Heart left ventricle (tissue), 16 donors: ENCODE measurements at places on chromosomes 4 and X. TPM values are rescaled to one million over a fixed set of nuclear protein-coding genes. Genes with fewer than 3 reads are reported as not detected.

GRCh38 chr4:144494280-144494679 is 151.7 kb upstream of the HHIP start:
- H3K4me1 ChIP-seq: no peaks in the 10 kb centered on the region
- H3K27me3 ChIP-seq: no peaks in the 10 kb centered on the region
- no peaks in the 10 kb centered on the region for H3K36me3 ChIP-seq
- no peak for DNase-seq
- H3K27ac ChIP-seq: no peak overlapping the region
- no peak overlapping the region for H3K4me3 ChIP-seq

The RAB33A gene
- total RNA-seq: 3.5 TPM

DNA sequence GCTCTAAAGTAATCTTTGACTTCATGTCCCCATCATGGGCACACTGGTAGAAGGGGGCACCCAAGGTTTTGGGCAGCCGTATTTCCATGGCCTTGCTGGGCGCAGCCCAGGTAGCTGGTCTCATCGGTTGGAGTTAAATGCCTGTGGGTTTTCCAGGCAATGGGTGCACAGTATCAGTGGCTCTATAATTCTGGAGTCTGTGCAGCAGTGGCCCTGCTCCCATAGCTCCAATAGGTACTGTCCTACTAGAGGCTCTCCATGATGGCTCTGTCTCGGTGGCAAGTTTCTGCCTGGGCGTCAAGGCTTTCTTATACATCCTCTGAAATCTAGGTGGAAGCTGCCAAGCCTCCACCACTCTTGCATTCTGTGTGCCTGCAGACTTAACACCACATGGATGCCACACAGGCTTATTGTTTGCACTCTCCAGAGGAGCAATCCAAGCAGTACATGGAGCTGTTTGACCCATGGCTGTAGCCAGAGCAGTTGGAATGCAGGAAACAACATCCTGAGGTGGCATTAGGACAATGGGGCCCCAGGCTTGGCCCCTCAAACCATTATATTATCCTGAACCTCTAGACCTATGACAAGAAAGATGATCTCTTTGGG is 60.5 kb upstream of the UGT8 start:
- no peak overlapping the region for H3K4me3 ChIP-seq
- H3K36me3 ChIP-seq: no peaks in the 10 kb centered on the region
- H3K27me3 ChIP-seq: no peaks in the 10 kb centered on the region
- H3K27ac ChIP-seq: no peak overlapping the region
- DNase-seq: no peak

The RHOXF2 gene
- not detected for total RNA-seq

The MAGED4B gene
- total RNA-seq: not detected

DNA sequence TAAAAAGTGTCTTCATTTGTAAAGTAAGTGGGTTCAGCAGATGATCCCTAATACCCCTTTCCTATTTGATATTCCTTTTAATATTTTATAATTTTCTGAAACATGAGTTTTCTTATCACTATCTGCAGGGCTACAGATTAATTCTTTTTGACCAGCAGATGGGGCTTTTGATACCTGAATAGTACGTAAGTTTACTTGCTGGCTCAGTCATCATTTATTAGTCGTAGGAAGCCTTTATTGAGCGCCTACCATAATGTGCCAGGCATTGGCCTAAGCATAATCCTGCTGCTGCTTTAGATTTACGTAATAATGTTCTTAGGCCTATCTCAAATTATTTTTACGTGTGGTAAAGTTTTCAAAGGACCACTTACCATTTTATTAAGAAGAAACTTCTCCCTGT is 33.1 kb downstream of the OSTC start:
- no peaks in the 10 kb centered on the region for H3K27me3 ChIP-seq
- no peak overlapping the region for H3K4me3 ChIP-seq
- no peaks in the 10 kb centered on the region for H3K4me1 ChIP-seq
- H3K27ac ChIP-seq: no peak overlapping the region

DNA sequence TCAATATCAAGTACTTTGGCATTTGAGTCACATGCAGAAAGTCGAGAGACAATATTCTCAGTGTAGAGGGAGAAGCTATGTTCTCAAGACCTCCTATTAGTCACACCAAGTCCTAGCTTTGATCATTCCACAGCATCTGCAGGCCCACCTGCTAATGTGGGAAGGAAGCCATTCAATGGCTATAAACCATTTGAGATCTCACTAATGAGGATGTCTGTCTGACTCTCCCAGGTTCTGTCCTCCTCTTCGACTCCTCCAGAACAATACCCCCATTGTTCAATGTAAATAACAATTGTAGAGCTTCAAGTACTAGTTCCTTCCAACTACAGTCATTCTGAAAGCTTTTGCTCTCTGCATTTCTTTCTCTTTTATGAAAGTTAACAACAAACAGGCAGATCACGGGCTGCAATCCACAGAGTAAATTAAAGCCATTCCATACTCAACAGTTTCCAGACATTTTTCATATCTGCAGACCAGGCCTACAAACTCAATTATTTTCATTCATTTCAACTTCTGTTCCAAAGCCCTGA is 140.2 kb upstream of the EDNRA start:
- H3K4me3 ChIP-seq: no peak overlapping the region
- no peaks in the 10 kb centered on the region for H3K36me3 ChIP-seq
- DNase-seq: no peak
- H3K27ac ChIP-seq: peak overlapping the region; percentile 41
- H3K4me1 ChIP-seq: no peaks in the 10 kb centered on the region
- no peaks in the 10 kb centered on the region for H3K27me3 ChIP-seq

DNA sequence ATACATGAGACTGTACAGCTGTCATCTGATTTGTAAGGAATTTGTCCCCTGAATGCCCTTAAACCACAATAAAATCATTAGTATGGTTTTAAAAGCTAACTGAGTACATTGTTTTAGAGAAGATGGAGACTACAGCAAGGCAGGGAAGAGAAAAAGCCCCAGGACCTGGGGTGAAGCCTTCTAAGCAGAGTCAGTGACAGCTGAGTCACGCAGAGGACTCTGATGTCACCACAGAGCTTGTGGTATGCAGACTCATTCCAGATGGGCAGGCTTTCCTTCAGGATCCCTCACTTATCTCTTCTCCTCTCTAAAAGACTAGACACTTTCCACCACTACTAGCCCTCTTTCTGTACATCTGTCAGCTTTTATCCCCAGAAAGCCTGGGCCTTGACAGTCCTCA is 97.1 kb upstream of the ATOH1 start:
- H3K27ac ChIP-seq: no peak overlapping the region
- DNase-seq: no peak
- H3K36me3 ChIP-seq: no peaks in the 10 kb centered on the region
- H3K27me3 ChIP-seq: no peaks in the 10 kb centered on the region

GRCh38 chr4:124596816-124597215 is 115.7 kb downstream of the ANKRD50 start:
- H3K27me3 ChIP-seq: no peaks in the 10 kb centered on the region
- no peaks in the 10 kb centered on the region for H3K36me3 ChIP-seq
- no peak for DNase-seq
- H3K27ac ChIP-seq: no peak overlapping the region
- H3K4me3 ChIP-seq: no peak overlapping the region

The CDKN2AIP gene
- total RNA-seq: 8.0 TPM

GRCh38 chr4:33911959-33912358 is 2332.4 kb downstream of the ARAP2 start:
- H3K4me1 ChIP-seq: no peaks in the 10 kb centered on the region
- no peaks in the 10 kb centered on the region for H3K27me3 ChIP-seq
- no peaks in the 10 kb centered on the region for H3K36me3 ChIP-seq
- H3K27ac ChIP-seq: no peak overlapping the region
- H3K4me3 ChIP-seq: no peak overlapping the region

DNA sequence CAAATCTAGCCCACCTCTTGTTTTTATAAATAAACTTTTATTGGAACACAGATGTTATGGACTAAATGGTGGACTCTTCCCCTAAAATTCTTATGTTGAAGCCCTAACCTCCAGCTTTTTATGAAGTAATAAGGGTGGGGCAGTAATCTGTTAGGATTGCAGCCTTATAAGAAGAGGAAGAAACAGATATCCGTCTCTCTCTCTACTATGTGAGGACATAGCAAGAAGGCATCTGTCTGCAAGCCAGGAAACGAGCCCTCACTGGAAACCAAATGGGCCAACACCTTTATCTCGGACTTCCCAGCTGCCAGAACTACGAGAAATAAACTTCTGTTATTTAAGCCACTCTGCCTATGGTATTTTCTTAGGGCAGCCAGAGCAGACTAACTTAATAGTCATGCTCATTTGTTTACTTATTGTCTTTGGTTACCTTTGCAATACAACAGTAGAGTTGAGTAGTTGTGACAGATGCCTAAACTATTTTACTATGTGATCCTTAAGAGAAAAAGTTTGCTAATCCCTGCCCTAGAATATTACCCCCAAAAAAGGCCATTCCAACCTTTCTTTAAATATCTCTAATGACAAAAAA is 67.4 kb downstream of the MANBA start:
- no peak overlapping the region for H3K4me3 ChIP-seq
- DNase-seq: no peak
- H3K4me1 ChIP-seq: no peaks in the 10 kb centered on the region
- H3K27me3 ChIP-seq: no peaks in the 10 kb centered on the region
- peaks cover 30% of the 10 kb centered on the region for H3K36me3 ChIP-seq

- no peak overlapping the region for H3K27ac ChIP-seq
- no peak for DNase-seq
- H3K27me3 ChIP-seq: no peaks in the 10 kb centered on the region
- H3K36me3 ChIP-seq: no peaks in the 10 kb centered on the region
Measured at GRCh38 chrX:79159800-79160199, 15.3 kb downstream of the GPR174 start.

DNA sequence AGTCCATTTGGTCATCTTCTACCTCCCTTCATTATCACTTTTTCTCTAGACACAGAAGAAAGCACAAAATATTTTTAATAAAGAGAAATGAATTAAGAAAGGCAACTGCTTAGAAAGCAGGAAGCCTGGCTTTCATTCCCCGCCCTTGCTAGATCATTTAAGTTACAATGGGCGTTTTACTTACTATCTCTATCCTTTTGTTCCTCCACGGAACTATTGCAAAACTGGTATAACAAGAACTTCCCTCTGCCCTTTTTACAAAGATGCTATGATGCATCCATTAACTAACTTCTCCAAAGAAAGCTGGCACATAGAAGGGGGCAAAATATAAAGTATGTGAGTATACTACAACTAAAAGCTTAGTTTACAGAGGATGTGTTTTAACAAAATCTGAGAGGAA is 434.5 kb upstream of the FTHL17 start:
- no peaks in the 10 kb centered on the region for H3K36me3 ChIP-seq
- no peak for DNase-seq
- H3K27ac ChIP-seq: no peak overlapping the region
- H3K4me1 ChIP-seq: no peaks in the 10 kb centered on the region

DNA sequence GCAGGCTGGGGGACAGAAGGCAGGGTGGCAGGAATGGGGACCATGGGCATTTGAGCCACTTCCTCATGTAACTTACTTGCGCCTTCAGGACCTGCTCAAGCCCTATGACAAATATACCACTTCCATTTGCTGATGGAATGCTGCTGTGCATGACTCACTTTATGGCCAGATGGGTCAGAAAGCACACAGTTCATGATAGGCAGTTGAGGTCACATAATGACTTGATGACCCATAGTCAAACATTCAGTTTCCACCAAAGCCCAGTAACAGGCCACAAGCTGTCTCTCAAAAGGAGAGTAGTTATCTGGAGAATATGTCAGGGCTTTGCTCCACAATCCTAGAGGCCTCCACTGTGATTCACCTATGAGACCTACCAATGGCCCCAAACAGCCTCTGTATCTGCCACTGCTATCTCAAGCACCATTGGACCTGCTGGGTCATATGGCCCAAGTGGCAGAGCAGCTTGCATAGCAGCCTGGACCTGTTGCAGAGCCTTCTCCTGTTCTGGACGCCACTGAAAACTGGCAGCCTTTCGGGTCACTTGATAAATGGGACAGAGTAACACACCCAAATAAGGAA is 5.3 kb upstream of the PAPSS1 start:
- H3K4me1 ChIP-seq: peaks cover 7% of the 10 kb centered on the region
- no peaks in the 10 kb centered on the region for H3K27me3 ChIP-seq
- no peaks in the 10 kb centered on the region for H3K36me3 ChIP-seq
- no peak overlapping the region for H3K4me3 ChIP-seq
- no peak overlapping the region for H3K27ac ChIP-seq

GRCh38 chr4:139800082-139800481 is 134.5 kb downstream of the MGST2 start:
- no peak overlapping the region for H3K27ac ChIP-seq
- H3K36me3 ChIP-seq: no peaks in the 10 kb centered on the region
- H3K27me3 ChIP-seq: no peaks in the 10 kb centered on the region
- H3K4me3 ChIP-seq: no peak overlapping the region

DNA sequence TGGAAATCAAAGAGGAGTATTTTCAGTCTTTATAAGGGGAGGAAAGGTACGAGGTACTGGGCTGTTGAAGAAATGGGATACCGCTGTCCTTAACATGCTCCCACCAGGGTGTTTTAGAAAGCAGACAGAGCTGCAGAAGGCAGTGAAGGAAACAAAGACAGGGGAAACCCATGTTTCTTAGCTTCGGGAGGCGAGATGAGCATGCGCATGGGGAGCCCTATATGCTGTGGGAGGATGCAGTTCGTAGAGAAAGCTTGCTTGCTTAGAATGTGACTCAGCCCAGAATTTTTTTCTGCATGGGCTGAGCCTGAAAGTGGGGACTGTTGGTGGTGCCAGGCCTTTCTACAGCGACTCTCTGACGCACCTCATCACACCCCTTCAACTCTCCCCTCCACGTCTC is 28.8 kb upstream of the SCOC start:
- DNase-seq: no peak
- H3K27me3 ChIP-seq: no peaks in the 10 kb centered on the region
- H3K36me3 ChIP-seq: no peaks in the 10 kb centered on the region
- H3K4me1 ChIP-seq: no peaks in the 10 kb centered on the region
- no peak overlapping the region for H3K4me3 ChIP-seq
- no peak overlapping the region for H3K27ac ChIP-seq

The CSN1S1 gene
- total RNA-seq: not detected

GRCh38 chr4:111718763-111719559 is 426.3 kb upstream of the FAM241A start:
- no peak for DNase-seq
- H3K4me1 ChIP-seq: no peaks in the 10 kb centered on the region
- H3K36me3 ChIP-seq: no peaks in the 10 kb centered on the region
- no peak overlapping the region for H3K27ac ChIP-seq
- no peaks in the 10 kb centered on the region for H3K27me3 ChIP-seq
- H3K4me3 ChIP-seq: no peak overlapping the region

DNA sequence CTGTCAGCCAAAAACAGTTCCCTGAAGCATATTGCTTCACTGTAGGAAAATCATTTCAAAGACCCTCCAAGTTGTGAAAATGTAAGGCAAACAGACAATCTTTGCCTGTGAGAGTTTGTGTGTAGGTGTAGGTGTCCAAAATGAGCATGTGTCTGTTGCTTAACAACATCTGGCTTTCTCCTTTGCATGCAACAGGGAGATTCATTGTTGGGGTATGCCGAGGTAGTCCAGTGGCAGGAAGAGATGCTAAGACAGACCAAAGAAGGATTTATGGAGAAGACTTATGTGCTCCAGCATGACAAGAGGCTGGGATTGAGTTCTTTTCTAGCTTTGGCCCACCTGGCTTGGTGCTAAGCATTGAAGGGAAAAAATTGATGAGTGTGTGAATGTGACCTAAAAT is 29.8 kb upstream of the SMAD1 start:
- no peaks in the 10 kb centered on the region for H3K4me1 ChIP-seq
- no peak for DNase-seq
- no peak overlapping the region for H3K4me3 ChIP-seq
- no peak overlapping the region for H3K27ac ChIP-seq
- no peaks in the 10 kb centered on the region for H3K27me3 ChIP-seq

The FGA gene
- not detected for total RNA-seq
